HS-5 (cell line): ENCODE measurements at places on chromosomes 16 and 17.

- no peak for DNase-seq
Observed at GRCh38 chr16:23877107-23878070, 41.6 kb downstream of the PRKCB start.

GRCh38 chr17:49875685-49876084 is 27.8 kb upstream of the TAC4 start:
- no peak for DNase-seq

GRCh38 chr16:79589601-79590102 is 10.9 kb downstream of the MAF start:
- no peak for DNase-seq

GRCh38 chr16:69926241-69926640 is 24.9 kb upstream of the CLEC18A start:
- DNase-seq, result no peak

DNA sequence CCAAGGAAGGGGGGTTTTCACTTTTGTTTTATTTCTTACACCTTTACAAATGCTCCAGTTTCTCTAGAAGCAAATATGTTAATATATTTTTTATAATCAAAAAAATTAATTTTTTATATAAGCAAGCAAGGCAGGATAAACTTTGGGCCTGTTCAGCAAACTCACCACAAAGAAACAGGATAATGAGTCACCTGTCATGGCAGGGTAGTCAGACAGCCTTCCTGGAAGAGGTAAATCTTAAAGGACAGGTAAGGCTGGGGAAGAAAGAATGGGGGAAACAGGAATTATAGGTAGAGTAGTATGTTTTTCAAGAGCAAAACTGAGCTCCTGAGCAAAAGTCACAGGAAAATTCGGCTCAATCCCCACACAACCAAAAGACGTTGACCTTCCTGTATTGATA is 186.3 kb upstream of the SOX9 start:
- DNase-seq, result no peak

- no peak for DNase-seq
Observed at GRCh38 chr17:66904760-66905624, 59.5 kb upstream of the CACNG4 start.

DNA sequence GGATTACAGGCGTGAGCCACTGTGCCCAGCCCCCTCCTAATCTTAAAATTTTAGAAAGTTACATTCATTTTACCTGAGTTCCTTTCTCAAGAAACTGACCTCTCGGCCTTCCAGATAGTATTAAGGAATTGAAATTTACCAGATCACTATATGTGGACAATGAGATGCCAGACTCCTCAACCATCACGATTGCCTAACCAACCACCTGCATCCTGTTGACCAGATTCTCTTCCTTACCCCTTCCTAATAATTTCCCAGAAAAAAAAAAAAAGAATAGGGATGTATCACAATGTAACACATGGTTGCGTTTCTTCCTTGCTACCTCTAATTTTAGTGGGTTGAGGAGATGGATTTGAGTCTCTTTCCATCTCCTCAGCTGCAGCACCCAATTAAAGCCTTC is 72.1 kb downstream of the BMERB1 start:
- DNase-seq, result no peak

GRCh38 chr16:49801290-49801689 is 54.6 kb downstream of the ZNF423 start:
- no peak for DNase-seq

DNA sequence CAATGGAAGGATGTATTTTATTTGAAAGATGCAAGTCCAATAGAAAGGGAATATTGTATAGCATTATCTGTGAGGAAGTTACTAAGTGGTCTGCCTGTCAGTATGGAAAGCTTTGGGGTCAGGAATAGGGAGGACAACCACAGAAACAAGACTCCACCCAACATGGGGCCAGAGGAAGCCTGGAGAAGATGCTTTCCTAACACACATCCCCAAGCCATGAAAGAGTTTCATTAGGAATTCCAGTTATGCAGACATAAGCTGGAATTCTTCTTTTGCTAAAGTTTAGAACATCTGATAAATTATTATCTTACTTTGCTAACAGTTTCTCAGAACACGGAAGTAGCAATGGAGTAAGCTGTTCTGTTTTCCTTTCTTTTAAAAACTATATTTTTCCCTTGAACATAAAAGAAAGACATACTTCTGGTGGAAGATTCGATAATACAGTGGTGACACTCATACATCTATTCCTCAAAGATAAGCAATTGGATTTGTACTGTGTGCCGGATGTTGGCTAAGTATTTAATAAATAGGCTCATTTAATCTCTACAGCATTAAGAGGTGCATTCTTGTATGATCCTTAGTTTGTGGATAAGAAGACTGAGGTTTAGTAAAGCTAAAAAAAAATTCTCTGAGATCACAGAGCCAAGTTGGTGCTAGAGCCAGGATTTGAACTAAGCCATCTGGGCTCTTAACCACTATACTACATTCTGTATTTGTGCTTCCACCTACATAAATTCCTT is 51.0 kb upstream of the GAS7 start:
- DNase-seq, result no peak

GRCh38 chr17:251531-251930 is 70.1 kb upstream of the DOC2B start:
- no peak for DNase-seq

DNA sequence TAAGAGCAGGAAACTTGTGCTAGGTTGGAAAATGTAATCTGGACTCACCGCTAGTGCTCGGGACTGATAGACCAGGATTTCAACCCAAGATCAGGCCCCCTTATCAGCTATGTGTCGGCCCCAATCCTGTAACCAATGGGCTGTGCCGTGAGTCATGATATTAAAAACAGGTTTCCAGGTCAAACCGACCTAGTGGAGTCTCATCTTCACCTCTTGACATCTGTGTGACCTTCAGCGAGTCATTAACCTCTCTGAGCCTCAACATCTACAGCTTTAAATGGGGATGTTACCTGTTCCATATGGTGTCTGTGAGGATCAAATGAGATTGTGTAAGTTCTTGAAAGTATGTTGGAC is 512 bp downstream of the PMM2 start:
- peak; percentile 9 for DNase-seq

GRCh38 chr16:11635113-11635652 is 33.1 kb upstream of the SNN start:
- no peak for DNase-seq

DNA sequence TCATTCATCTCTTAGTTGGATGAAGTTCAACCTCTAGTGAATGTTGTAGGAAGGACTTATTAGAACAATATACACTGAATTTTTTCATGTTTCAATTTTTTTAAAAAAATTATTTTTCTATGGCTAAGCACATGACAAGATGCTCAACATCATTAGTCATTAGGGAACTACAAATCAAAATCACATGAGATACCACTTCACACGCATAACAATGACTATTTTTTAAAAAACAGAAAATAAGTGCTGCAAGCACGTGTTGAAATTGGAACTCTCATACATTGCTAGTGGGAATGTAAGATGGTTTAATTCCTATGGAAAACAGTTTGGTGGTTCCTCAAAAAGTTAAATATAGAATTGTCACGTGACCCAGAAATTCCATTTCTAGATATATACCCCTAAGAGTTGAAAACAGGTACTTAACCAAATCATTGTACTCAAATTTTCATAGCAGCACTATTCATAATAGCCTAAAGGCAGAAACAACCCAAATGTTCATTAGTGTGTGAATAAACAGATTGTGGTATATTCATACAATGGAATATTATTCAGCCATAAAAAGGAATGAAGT is 85.2 kb upstream of the AKTIP start:
- DNase-seq, result no peak
